Muscle of leg (tissue), 16 donors: ENCODE measurements at places on chromosomes 3 and 15. TPM values are rescaled to one million over a fixed set of nuclear protein-coding genes. Genes with fewer than 3 reads are reported as not detected.

DNA sequence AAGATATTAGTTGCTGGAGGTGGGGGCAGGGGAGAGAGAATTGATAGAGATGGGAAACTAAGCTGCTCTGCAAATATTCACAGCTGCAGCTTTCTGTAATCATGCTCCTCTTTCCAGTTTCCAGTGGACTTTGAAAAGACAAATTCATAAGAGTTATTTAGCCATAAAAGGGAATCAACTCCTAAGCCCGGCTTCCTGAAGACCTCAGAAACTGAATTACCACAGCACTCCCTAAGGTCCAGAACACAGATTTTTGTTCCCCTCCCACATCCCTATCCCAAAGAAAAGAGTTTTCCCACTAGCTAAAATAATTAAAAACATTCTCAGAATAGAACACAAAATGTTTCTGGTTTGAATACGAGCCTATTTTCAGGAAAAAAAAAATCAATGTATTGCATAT is 871.8 kb upstream of the NR2F2 start:
- peak overlapping the region; percentile 23 for H3K27ac ChIP-seq
- DNase-seq: peak; percentile 92
- no peak overlapping the region for H3K4me3 ChIP-seq

DNA sequence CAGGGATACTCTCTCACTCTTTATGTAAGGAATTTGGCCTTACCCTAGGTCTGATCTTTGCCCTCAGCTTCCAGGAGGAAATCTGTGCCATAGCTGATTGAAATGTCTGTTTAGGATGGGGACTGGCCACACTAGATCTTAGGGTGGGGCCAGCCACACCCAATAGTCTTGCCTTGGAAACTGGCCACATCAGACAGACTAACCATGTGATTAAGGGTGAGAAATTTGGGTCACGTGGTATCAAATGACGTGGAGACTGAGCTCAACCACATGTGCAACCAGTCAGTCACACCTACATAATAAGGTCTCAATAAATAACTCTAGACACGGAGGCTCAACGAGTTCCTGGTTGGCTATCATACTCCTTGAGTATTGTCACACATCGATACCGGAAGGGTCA is 113.5 kb downstream of the CNTN3 start:
- no peaks in the 10 kb centered on the region for H3K4me1 ChIP-seq
- H3K36me3 ChIP-seq: no peaks in the 10 kb centered on the region
- no peak overlapping the region for H3K4me3 ChIP-seq
- no peak for DNase-seq
- H3K27me3 ChIP-seq: no peaks in the 10 kb centered on the region

GRCh38 chr15:69557020-69557706 is 104.5 kb downstream of the RPLP1 start:
- H3K36me3 ChIP-seq: no peaks in the 10 kb centered on the region
- DNase-seq: peak; percentile 43
- no peak overlapping the region for H3K4me3 ChIP-seq
- H3K27ac ChIP-seq: no peak overlapping the region

DNA sequence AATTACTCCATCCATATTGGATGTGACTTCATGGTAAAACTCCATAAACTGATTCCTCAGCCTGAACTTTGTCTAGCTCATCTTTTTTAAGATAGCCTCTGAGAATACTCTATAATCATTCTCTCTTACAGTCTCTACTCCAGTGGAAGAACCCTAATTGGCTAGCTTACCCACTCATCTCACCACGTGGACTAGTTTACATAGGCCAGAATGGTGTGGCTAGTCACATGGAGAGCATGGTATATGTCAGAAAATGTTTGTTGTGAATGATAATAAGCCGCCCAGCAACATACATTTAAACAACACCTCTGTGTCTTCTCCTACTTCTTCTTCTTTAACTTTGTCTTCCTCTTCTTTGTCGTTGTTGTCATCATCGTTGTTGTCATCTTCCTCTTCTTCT is 389.2 kb upstream of the LRRC3B start:
- DNase-seq: no peak
- no peaks in the 10 kb centered on the region for H3K36me3 ChIP-seq
- H3K27ac ChIP-seq: no peak overlapping the region
- H3K27me3 ChIP-seq: no peaks in the 10 kb centered on the region
- H3K4me3 ChIP-seq: no peak overlapping the region

DNA sequence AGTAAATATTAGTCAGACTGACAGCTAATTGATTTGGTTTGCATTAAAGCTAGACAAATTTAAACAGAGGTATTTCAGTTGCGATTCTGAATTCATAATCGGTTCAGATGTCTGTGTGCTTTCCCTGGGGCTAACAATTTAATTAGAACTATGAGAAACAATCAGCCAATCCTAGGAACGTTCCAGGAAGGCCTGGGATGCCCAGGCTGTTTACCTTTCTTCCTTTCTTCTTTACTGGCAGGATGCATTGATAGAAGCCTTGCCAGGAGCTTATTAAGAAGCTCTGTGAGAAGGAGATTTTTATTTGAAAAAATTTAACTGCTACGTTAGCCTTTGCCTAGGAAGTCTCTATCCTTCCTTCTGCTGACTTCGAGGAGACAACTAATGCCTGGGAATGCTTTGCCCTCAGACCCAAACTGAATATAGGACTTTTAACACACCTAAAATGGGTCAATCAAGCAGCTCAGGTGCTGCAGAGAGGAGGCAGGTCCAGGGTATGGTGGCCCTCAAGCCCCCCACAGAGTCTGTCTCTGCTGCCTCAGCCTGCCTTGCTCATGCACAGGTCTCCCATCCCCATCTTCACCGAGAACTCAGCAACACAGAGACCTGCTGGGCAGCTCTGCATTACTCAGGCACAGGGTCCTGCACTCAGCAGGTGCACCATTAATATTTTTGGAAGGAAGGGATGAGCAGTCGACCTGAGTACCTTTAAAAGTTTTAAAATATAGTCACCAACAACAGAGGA is 48.5 kb downstream of the PCSK6 start:
- H3K27ac ChIP-seq: no peak overlapping the region
- no peak for DNase-seq
- no peaks in the 10 kb centered on the region for H3K36me3 ChIP-seq
- H3K4me1 ChIP-seq: peaks cover 29% of the 10 kb centered on the region
- H3K27me3 ChIP-seq: peaks cover 7% of the 10 kb centered on the region

- no peak overlapping the region for H3K27ac ChIP-seq
- H3K4me1 ChIP-seq: no peaks in the 10 kb centered on the region
- H3K4me3 ChIP-seq: no peak overlapping the region
- H3K27me3 ChIP-seq: peaks cover 7% of the 10 kb centered on the region
These were observed 10.4 kb upstream of the ATOSA start for GRCh38 chr15:52689562-52689961.

GRCh38 chr3:32500880-32501782 is 1.5 kb downstream of the CMTM6 start:
- peak overlapping the region; percentile 99 for H3K27ac ChIP-seq
- H3K4me3 ChIP-seq: peak overlapping the region; percentile 98
- H3K27me3 ChIP-seq: no peaks in the 10 kb centered on the region
- H3K4me1 ChIP-seq: no peaks in the 10 kb centered on the region
- no peak for DNase-seq
- no peaks in the 10 kb centered on the region for H3K36me3 ChIP-seq

DNA sequence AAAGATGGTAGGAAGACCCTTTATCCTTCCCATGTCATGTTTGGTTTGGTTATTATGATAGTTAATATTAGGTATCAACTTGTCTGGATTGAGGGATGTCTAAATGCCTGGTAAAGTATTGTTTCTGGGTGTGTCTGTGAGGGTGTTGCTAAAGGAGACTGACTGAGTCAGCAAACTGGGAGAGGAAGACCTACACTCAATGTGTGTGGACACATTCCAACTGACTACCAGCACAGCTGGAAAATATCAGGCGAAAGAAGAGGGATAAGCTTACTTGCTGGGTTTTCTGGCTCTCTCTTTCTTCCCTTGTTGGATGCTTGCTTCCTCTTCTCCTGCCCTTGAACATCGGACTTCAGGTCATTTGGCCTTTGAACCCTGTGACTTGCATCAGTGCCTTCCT is 1227.6 kb upstream of the EPHA6 start:
- no peaks in the 10 kb centered on the region for H3K27me3 ChIP-seq
- no peak overlapping the region for H3K27ac ChIP-seq
- H3K4me1 ChIP-seq: no peaks in the 10 kb centered on the region
- H3K4me3 ChIP-seq: no peak overlapping the region
- DNase-seq: peak; percentile 9

DNA sequence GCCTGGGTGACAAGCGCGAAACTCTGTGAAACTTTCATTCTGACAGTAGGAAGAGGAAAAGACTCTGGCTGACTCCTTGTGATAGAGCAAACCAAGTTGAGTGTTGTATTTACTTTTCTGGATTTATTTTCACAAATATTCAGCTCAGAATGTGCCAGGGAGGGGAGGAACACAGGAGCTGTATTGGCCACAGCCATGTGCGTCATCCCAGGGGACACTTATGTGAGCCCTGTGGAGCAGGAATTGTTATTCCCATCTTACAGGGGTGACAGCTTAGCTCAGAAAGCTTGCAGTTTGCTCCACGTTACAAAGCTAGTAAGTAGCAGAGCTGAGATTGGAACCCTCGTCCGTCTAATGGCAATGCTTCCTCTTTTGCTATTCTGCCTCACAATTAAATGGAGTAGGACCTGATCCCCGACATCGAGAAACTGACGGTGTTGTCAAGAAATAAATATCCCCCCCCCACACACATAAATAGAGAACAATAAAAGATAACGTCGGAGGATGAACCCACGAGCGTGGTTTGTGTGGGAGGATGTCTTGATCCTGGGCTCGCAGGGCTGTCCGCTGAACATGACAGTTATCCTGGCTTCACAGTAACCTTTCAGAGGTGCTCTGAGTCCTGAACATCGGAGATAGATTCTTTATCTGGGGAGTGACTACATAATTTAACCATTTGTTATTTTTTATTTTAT is 151.6 kb upstream of the CTDSPL start:
- DNase-seq: no peak
- H3K27ac ChIP-seq: no peak overlapping the region
- H3K4me1 ChIP-seq: peaks cover 16% of the 10 kb centered on the region
- no peaks in the 10 kb centered on the region for H3K27me3 ChIP-seq

GRCh38 chr3:192892981-192893700 is 24.5 kb downstream of the MB21D2 start:
- peak overlapping the region; percentile 29 for H3K27ac ChIP-seq
- no peak overlapping the region for H3K4me3 ChIP-seq
- no peaks in the 10 kb centered on the region for H3K27me3 ChIP-seq
- peak; percentile 69 for DNase-seq
- no peaks in the 10 kb centered on the region for H3K36me3 ChIP-seq
- peaks cover 13% of the 10 kb centered on the region for H3K4me1 ChIP-seq

Gene DUOX1
- polyA plus RNA-seq: 0.92 TPM

Gene SLC22A13
- 0.17 TPM for polyA plus RNA-seq

Gene GOLGA6L7
- 0.15 TPM for polyA plus RNA-seq

Gene HEMK1
- 16.4 TPM for polyA plus RNA-seq

Gene CATSPER2
- polyA plus RNA-seq: 0.79 TPM

Gene OSTN
- 1.6 TPM for polyA plus RNA-seq

Gene P2RY12
- 0.87 TPM for polyA plus RNA-seq

Gene RPUSD2
- 10.7 TPM for polyA plus RNA-seq
